ENCODE measurements at places on chromosomes 5 and 9.

DNA sequence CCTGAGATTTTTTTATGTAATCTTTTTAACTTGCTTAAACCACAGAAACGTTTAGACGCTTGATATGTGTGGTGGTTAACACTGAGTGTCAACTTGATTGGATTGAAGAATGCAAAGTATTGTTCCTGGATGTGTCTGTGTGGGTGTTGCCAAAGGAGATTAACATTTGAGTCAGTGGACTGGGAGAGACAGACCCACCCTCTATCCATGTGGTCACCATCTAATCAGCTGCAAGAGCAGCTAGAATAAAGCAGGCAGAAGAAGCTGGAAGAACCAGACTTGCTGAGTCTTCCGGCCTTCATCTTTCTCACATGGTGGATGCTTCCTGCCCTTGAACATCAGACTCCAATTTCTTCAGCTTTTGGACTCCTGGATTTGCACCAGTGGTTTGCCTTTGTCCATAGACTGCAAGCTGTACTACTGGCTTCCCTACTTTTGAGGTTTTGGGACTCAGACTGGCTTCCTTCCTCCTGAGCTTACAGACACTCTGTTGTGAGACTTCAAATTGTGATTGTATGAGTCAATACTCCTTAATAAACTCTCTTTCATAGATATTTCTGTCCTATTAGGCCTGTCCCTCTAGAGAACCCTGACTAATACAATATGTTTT is 816.0 kb upstream of the CDH9 start:
- no peak for DNase-seq

- DNase-seq: no peak
Observed at GRCh38 chr5:66769839-66770617, 173.8 kb downstream of the MAST4 start.

DNA sequence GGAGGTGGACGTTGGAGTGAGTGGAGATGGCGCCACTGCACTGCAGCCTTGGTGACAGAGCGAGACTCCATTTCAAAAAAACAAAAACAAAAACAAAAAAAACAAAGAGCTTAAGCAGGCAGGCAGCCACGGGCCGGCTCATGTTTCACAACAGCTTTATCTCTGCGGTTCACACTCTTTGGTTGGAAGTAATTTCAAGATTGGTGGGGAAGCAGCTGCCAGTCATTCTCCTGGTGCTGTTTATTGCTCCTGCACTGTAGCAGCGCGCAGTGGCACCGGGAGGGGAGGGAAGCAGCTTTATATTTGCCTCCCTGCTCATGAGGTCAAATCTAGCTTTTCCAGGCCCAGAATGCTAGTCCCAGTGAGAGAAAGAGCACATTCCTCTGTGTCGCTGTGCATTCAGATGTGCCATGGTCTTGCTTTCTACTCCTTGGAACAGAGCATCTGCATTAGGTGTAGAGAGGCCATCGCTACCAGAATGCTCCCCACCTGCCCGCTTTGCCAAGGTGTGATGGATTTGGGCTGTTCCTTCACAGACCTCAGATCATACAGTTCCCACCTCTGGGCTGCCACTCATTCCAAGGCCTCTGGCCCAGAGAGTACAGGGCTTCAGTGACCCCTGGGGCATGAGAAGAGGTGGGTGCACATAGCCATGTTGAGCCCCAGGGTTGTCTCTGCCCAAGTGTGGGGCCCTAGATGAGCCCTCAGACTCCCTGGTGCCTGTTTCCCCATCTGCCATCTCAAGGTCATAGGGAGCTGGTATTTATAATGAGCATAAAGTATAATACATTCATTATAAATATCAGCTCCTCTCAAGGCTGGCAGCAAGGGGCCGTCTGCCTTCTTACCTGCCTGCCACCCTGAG is 270.4 kb downstream of the MED10 start:
- no peak for DNase-seq

- DNase-seq: no peak
Observed at GRCh38 chr5:130168211-130168610, 263.9 kb downstream of the CHSY3 start.
